B cell (primary cell): ENCODE measurements at places on chromosomes 6 and 20.

GRCh38 chr6:15524861-15525401, 137.9 kb downstream of the DTNBP1 start:
- no peak for DNase-seq

- DNase-seq = no peak
Observed at GRCh38 chr6:39843305-39844020, 51.3 kb downstream of the DAAM2 start.

DNA sequence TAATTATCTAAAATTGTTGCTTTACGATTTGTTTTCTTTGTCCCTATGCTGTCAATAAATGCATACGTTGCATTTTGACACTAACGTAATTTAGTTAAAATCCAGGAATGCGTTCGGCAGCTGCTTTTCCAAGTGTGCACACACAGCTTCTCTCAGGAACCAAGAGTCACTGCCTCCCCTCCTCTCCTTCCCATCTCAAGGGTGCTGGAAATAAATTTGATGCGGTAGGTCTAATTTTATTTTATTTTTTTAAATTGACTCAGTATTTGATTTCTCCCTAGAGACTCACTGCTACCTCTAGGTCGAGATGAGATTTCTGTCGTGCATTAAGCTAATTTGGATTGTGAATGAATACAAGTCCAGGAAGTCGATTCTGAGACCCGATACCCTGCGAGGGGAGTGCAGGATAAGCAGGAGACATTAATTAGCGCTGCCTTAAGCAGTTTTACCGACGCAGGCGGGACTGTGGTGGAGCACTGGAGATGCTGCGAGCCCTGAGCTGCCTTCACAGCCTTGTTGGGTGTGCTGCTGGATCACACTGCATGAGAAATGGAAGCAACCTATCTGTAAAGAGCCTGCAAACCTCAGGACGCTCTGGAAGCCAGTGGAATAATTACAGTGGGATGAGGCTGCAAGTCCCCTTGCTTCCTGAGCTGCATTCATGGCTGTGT, 381.2 kb downstream of the C6orf118 start:
- no peak for DNase-seq

DNA sequence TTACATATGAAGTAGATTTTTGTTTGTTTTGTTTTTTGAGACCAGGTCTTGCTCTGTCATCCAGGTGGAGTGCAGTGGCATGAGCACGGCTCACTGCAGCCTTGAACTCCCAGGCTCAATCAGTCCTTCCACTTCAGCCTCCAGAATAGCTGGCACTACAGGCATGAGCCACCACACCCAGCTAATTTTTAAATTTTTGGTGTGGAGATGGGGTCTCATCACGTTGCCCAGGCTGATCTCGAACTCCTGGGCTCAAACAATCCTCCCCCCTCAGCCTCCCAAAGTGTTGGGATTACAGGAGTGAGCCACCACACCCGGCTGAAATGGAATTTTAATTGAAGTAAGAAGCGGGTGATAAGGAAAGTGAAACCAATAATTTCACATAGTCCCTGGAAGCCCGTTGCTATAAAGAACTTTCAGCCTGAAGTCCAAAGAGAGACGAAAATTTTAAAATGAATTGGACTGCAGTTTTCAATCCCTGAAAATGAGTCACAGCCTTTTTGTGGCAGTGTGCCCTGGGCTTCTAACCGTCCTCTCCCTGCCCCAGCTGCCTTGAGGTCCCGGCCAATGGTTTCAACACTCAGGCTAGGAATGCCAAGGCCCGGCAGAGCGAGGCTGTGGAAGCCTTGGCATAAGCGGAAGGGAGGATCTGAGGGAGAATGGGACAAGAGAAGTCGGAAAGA, 757 bp downstream of the RAET1E start:
- DNase-seq = no peak

- no peak for DNase-seq
Observed at GRCh38 chr20:54648421-54649142, 173.2 kb downstream of the DOK5 start.

GRCh38 chr6:43070028-43070632, 6.0 kb upstream of the PTK7 start:
- peak; percentile 52 for DNase-seq

- DNase-seq = peak; percentile 12
Observed at GRCh38 chr6:111603040-111603439, 2.6 kb downstream of the TRAF3IP2 start.
